Stimulated activated CD4-positive, alpha-beta T cell treated with anti-CD3 and anti-CD28 coated beads, Interleukin-1b, Interleukin-23, amount 100 ng/mL, for 4 hours (primary cell): ENCODE measurements at places on chromosomes 2 and 18.

GRCh38 chr2:73257425-73258125, 23.5 kb downstream of the CCT7 start:
- no peak for DNase-seq

GRCh38 chr2:73084971-73085370, 13.5 kb upstream of the SFXN5 start:
- no peak for DNase-seq

GRCh38 chr2:231332388-231332787, 63.1 kb upstream of the B3GNT7 start:
- no peak for DNase-seq

DNA sequence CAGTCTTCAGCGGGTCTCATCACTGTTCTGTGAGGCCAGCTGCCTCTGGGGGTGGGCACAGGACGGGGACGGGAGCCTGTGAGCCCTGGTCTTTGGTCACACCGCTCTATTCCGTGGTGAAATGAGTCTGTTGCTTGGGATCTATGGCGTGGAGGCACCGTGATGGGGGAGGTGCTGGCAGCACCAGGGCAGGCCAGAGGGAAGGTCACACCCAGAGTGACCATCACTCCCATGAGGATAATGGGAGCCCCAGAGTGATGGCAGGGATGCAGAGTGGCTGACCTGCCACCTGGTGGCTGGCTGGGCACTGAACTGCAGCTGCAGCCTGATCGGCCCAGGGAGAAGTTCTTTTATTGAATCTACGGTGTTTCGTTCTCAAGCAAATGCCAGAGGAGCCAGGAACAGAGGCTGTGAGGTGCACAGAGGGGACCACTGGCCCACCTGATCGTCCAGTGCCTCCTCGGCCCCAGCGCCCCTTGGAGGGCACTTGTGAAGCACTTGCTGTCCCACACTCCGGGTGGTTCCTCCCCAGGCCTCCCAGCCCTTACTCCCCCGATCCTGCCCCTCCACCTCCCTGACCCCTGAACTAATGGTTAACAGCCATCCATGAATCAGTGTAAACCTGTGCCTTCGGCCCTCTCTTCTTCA, 17.9 kb downstream of the KCNIP3 start:
- DNase-seq, result no peak

DNA sequence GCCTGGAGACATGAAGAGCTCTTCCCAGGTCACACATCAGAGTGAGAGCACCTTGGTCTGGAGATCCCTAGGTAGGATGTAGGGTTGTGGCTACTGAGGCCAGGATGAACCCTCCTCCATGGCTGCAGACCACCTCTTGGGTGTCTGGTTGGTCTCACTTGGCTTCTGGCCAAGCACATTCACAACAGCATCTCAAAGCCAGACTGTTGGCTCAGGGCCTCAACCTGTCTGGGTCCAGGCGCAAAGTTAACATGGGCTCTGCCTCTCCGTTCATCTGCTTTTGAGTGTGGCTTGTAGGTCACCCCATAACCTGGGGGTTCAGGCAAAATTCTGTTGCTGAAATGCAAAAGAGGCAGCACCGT, 40.1 kb downstream of the RHOB start:
- no peak for DNase-seq

GRCh38 chr2:44895061-44895460, 46.4 kb upstream of the SIX3 start:
- DNase-seq, result no peak

DNA sequence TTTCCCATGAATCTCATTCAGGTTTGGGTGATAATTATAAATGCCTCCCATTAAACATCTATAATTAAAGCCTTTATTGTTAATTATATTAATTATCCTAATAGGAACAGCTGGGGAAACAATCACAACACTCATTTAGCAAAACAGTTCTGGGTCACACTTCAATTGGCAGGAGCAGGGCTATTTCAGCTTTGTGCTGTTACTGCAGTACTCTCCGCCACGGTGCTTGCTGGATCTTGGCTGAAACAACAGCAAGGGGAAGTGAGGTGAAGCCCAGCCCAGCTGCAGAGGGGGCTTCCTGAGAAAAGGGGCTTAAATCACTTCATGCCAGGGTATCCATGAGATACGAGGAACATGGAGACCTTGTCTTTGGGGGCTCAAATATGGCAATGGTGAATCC, 79.5 kb upstream of the SOX11 start:
- DNase-seq, result no peak

DNA sequence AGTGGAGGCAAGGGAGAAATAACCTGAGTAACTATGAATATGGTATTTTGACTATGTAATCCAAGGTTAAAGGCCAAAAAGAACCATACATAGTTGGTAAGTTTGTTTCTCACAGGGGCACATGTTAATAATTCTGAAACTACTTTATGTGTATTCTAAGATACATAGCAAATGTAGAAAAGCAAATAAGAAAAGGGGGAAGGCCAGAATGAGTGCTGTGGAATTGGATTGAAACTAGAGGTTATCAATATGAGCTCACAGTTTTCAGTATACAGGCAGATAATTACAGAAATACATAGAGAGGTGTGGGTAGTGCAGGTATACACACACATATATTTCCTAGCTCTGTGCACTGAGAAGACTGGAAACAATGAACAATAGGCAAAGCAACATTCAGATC, 13.7 kb downstream of the INO80C start:
- DNase-seq, result no peak

- no peak for DNase-seq
These were observed 225.4 kb upstream of the ID2 start for GRCh38 chr2:8456151-8457091.

- no peak for DNase-seq
These were observed 377.0 kb downstream of the DCC start for GRCh38 chr18:52716973-52717372.

- DNase-seq, result no peak
These were observed 10.0 kb upstream of the BCL2 start for GRCh38 chr18:63329431-63330145.

- DNase-seq, result no peak
These were observed 84.0 kb downstream of the OSR1 start for GRCh38 chr2:19274439-19274838.

GRCh38 chr18:11882636-11883035, 25.5 kb downstream of the MPPE1 start:
- no peak for DNase-seq

- no peak for DNase-seq
These were observed 24.2 kb upstream of the TANK start for GRCh38 chr2:161135951-161136593.
